NCI-H187 treated with DMSO at 0.1 percent for 48 hours (cell line): ENCODE measurements at places on chromosomes 2 and 18.

GRCh38 chr18:2656981-2657512, 1.5 kb downstream of the SMCHD1 start:
- no peak for DNase-seq

- no peak for DNase-seq
These were observed 31.6 kb downstream of the PCBP1 start for GRCh38 chr2:70118798-70119454.

- DNase-seq, result no peak
These were observed 123.9 kb downstream of the PLEKHM3 start for GRCh38 chr2:207901401-207901800.

GRCh38 chr2:161100211-161100895, 59.9 kb upstream of the TANK start:
- DNase-seq, result no peak

GRCh38 chr18:36085195-36085594, 17.8 kb upstream of the RPRD1A start:
- DNase-seq, result no peak

GRCh38 chr2:99961196-99961913, 181.0 kb downstream of the AFF3 start:
- DNase-seq, result no peak

DNA sequence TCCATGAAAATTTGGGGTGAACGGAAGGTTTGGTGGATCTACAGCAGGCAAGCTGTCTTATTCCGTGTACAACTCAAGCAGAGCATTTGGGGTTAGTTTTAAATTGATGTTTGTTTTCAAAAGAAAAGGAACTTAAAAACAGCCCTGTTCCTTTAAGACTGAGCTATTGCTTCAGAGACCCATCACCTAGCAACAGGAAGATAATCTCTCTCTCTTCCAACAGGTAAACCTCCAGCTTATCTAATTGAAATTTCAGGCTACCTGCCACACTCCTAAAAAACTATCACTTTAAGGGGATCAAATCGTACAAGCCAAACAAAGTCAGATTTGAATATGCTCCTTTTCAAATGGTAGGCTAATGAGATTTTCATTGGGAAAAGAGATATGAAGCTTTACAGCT, 101.8 kb downstream of the RNF152 start:
- DNase-seq, result no peak

DNA sequence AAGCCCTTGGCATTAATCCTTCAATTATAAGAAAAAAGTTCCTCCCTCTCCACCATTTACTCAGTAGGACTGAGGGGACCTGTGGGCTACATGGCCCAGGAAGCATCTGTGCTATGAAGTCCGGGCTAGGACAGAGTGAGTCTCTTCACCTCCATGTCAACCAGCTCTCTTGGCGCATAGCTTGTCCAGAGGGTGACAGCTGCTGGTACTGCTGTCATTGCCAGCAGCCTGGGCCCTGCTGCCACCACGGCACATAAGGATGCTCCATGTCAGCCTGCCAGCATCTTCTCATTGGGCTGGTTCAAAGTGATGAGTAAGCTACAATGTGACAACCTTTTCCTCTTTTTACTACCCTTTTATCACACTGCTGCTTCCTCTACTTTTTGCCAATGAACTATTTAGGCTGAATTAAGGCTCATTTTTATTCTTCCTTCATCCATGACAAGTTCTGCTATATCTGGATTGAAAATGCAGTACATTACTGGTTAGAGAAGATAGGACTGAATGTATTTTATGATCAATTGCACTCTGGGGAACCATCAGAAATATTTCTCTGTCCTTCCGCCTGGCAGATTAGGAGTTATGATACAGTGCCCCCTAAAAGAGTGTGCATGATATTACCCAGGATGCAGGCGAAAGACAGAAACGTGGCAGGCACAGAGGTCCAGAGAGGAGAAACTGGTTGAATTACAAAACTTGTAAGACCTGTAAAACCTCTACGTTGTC, 258.9 kb upstream of the TNP1 start:
- DNase-seq, result no peak

GRCh38 chr18:5851998-5852397, 43.3 kb downstream of the TMEM200C start:
- no peak for DNase-seq

DNA sequence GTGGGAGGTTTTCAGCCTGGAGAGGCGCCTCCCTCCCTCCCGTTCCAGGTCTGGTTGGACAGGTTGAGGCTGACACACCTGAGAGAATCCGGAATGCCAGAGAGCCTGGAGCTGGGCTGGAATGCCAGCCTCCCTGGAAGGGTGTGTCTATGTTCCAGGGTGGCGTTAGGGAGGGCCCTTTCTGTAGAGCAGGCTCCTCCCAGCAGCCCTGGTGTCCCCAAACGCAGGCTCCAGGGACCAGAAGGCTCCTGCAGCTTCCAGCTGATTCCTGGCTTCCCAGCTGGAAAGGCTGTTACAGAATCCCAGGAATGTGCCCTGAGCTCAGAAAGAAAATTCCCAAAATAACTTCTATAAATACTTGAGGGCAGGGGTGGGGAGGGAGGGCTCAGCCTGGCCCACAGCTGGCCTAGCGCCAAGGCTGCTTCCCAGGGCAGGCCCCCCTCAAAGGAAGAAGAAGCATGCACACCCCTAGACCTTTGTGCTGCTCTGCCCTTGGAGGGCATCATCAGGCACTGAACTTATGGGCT, 85.4 kb downstream of the STPG4 start:
- no peak for DNase-seq

DNA sequence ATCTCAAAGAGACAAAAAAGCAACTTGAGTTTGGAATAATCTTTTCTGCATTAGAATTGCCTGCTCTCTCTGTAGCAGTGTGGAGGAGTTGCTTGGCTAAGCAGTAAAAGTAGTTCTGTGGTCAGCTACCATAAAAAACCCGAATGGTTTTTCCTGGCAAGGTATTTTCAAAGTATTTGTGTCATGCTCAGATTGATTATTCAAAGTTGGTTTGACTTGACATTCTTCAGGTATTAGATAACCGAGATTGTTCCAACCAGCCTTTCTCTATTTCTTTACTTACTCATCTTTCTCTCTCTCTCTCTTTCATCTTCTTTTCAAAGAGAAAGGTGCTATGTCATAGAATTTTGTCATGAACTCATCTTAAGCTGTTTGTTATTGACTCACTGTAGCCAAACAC, 404.9 kb downstream of the CPS1 start:
- DNase-seq, result no peak

GRCh38 chr2:57880446-57880845, 166.2 kb upstream of the VRK2 start:
- no peak for DNase-seq

DNA sequence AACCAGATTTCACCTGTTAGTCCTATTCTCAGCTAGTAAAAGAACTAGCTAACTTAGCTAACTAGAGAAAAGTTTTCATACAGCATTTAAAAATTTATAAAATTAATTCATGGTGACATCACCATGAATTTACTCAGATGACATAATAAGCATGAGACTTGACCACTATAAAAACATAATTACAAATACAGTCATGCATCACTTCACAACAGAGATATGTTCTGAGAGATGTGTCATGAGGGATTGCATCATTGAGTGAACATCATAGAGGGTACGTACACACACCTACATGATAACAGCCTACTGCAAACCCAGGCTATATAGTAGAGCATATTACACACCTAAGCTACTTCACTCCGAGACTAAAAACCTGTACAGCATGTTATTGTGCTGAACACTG, 481.3 kb upstream of the CHAC2 start:
- DNase-seq, result no peak

DNA sequence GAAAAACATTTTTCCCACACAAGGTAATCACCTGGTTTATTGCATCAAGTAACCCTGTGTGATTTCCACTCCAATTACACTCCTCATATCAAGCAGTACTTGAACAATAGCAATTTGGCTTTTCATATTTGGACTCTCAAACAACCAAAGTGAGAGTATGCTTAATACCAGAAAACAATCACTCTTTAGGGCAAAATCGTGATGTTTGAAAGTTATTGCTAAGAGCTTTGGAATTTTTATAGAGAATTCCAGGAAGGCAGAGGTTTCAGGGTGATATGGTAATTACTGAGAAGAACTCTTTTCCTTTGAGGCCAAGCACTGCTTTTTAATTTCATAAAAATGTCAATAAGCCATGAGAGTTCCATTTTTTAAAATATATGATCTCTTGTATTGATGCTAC, 779.5 kb upstream of the LRRTM1 start:
- no peak for DNase-seq

DNA sequence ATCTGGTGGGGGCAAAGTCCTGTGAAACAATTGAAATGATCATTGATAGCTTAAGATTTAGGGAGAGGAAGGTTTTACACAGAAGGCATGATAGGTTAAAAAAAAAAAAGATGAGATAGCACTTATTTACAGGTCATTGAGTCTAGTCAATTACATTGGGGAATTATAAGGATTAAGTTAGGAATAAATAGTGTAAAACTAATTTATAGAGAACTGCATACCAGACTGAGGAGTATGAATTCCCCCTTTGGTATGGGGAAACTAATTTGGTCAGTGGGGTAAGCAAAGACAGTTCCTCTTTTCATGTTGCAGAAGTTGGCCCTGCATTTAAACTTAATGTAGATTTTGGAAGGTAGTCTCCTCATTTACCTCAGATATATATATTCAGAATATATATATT, 10.8 kb downstream of the GLS start:
- no peak for DNase-seq

DNA sequence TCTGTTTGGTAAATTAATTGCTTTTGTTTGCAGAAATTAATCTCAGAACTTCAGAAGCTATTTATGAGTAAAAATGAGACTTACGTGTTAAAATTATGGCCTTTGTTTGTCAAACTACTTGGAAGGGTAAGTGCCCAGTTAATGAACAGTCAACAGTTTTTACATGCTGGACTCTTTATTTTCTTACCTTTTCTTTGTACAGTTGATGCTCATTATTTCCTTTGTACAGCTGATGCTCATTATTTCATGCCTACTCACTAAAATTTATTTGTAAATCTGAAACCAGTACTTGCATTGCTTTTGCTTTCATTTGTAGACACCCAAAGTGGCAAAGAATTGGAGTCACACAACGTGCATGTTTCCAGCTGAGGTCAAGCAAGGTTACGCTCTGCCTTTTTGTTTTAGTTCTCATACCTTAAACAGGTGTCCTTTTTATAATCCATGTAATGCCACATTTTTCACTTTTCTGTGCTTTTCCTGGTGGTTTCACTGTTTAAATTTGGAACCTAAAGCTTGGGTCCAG, 13.3 kb downstream of the RIF1 start:
- no peak for DNase-seq

GRCh38 chr18:78082816-78083215, 833.2 kb downstream of the GALR1 start:
- DNase-seq, result no peak
